ENCODE measurements at places on chromosomes 7 and 10.

- no peak for DNase-seq
Measured at GRCh38 chr10:19817231-19817933, 1.1 kb downstream of the PLXDC2 start.

- no peak for DNase-seq
Measured at GRCh38 chr7:15288741-15289140, 273.1 kb downstream of the AGMO start.

- DNase-seq, result no peak
Measured at GRCh38 chr7:159064121-159064815, 80.4 kb downstream of the VIPR2 start.

DNA sequence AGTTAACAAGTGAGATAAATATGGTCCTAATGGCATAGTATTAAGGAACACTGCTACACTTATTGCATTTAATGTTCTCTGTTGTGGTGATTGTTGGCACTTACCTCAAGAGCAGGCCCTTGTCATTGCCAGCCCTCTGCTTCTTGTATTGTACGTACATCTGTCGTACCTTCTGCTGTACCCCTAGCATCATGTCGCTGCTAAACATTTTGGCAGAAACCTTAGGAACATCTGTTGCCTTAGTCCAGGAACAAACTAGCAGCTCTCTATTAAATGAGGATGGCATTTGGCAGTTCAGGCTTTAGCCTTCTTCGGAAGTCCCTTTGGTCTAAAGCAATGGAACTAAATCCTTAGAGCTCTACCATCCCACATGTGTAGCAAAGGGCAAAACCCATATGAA, 47.6 kb downstream of the PRKG1 start:
- no peak for DNase-seq

GRCh38 chr7:43141091-43141490, 28.6 kb downstream of the HECW1 start:
- DNase-seq, result no peak

- no peak for DNase-seq
Measured at GRCh38 chr7:7051206-7051877, 131.0 kb upstream of the C1GALT1 start.

- no peak for DNase-seq
Measured at GRCh38 chr10:29253690-29254029, 35.2 kb upstream of the LYZL1 start.

- no peak for DNase-seq
Measured at GRCh38 chr10:43965033-43965917, 316.6 kb upstream of the ZNF32 start.

DNA sequence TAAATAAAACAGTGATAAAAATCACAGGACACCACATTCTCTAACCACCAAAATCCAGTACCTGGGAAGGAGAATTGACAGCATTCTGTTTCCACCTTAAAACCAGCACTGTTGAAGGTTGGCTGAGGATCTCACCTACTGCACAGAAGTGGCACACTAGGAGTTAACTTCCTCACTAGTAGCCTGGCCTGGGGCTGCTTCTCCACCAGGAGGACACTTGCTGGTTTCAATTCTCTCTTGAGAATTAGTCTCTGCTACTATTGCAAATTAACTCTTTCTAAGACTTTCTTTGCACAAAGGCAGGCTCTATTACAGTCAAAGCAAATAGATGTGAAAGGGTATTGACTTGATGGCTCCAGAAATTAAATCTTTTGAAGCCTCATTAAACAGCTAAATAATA, 2.3 kb upstream of the CTTNBP2 start:
- DNase-seq, result no peak

- no peak for DNase-seq
Measured at GRCh38 chr7:135728136-135728669, at the start of gene SLC13A4. Gene SLC13A4 (minus strand): TSS chr7:135728186. CDS start chr7:135727496, 690 bp downstream.

DNA sequence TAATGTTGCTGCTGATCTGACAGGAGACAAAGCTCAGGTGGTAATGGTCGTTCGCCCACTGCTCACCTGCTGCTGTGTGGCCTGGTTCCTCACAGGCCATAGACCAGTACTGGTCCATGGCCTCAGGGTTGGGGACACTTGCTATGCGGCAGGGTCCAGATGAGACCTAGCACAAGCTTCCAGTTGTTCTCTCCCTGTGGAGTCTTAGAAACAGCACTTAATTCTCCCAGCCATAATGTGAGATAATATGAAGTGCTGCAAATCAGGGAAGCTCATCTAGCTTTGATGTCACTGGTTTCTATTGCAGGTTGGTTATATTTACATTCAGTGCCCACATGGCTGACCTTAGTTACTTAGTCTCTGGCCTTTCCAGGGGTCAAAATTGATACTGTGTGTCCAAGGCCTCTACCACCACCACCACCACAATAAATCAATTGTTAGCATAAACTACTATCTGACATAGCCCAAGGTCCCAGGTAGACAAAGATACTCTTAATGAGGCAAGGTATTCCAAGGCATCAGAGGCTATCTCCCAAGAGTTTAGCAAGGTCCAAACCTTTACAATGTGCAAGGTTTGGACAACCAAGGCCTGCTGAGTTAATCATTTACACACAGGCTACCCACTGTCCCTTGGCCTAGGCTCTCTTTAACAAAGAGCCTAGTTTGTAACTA, 11.0 kb downstream of the AGBL3 start:
- no peak for DNase-seq

- no peak for DNase-seq
Measured at GRCh38 chr10:5533098-5533731, 8.5 kb downstream of the CALML3 start.

- DNase-seq, result no peak
Measured at GRCh38 chr7:54664235-54665228, 94.5 kb downstream of the SEC61G start.

GRCh38 chr7:118836933-118837332, 612.4 kb downstream of the ANKRD7 start:
- no peak for DNase-seq

GRCh38 chr7:129835569-129835968, 117.2 kb downstream of the UBE2H start:
- DNase-seq, result no peak

DNA sequence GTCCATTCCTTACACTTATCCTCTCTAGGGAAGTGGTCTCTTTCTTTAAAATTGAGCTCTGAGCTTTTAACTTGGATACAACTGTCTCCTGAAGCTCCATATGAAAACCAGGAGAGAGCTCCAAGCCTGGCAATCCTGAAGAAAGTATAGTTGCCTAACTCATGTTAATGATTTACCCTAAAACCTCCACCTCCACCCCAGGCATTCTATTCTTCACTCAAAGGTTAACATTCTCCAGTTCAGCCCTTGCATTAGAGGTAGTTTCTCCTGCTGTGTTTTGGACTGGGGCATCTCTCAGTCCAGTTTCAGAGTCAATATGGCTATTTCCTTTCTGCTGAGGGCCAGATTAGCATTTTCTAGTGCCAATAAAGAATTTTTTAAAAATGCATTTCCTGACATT, 195.5 kb downstream of the SLC25A13 start:
- DNase-seq, result no peak

GRCh38 chr10:120360571-120360970, 96.5 kb upstream of the PLPP4 start:
- DNase-seq, result no peak
